Activated CD8-positive, alpha-beta memory T cell treated with anti-CD3 and anti-CD28 coated beads for 36 hours (primary cell): ENCODE measurements at places on chromosomes 3 and 15. TPM values are rescaled to one million over a fixed set of nuclear protein-coding genes. Genes with fewer than 3 reads are reported as not detected.

The PLA2G4D gene
- total RNA-seq, result not detected

The PLXNB1 gene
- 4.9 TPM for total RNA-seq

The C3orf85 gene
- total RNA-seq, result not detected

The WNT5A gene
- not detected for total RNA-seq

The TMA7 gene
- total RNA-seq, result 402 TPM

The STRC gene
- 0.17 TPM for total RNA-seq
